ENCODE measurements at places on chromosomes 4 and X. TPM values are rescaled to one million over a fixed set of nuclear protein-coding genes. Genes with fewer than 3 reads are reported as not detected.

DNA sequence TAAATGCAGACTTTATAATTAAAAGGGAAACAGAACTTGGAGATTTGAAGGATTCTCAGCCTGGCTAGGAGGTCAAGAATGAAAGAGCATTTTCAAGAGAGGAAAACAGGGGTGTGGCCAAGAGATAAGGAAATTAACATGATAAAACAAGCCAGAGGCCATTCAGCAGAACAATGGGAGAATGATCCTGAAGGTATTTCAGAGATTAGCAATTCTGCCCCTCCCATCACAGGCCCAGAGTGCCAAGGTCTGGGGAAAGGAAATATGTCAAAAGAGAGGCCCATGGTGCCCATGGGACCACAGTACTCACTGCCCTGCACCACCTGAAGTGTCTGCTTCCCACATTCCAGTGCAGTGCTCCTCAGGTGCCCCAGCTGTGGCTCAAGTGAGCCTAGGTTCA is 188.5 kb upstream of the STS start:
- no peak for ATAC-seq

- ATAC-seq = peak; percentile 93
Observed at GRCh38 chrX:47233333-47234113, 714 bp downstream of the USP11 start.

DNA sequence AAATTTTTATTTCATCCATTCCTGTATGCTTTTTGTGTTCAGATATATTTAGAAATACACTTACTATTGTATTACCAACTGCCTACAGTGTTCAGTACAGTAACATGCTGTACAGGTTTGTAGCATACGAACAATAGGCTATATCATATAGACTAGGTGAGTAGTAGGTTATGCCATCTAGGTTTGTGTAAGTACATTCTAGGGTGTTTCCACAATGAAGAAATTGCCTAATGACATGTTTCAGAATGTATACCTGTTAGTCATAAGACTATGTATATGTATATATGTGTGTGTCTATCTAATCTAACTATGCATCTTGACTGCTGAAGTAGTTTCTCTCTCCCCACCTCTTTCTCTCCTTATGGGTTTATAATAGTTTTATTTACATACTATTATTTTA is 51.5 kb upstream of the BTC start:
- ATAC-seq = no peak

DNA sequence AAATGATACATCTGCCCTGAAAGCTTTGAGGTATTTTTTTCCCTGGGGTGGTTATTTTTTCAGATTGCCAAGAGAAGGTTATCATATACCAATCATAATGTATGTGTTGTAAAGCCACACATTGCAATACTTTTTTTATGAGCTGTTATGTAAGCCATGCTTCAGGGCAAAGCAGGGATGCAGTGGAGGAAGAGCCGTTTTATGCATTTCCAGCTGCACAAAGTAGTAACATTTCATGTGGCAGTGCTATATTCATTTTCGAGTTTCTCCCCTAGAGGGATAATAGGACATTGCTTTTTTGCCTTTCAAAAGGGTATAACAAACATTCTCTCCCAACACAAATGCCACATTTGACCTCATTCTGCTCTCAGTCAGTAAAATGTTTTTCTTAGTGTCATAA is 68.5 kb downstream of the GALNT7 start:
- no peak for ATAC-seq

- ATAC-seq = peak; percentile 21
Observed at GRCh38 chrX:14015941-14016340, 13.8 kb downstream of the GEMIN8 start.

- ATAC-seq = no peak
Observed at GRCh38 chr4:129747756-129748155, 651.8 kb downstream of the C4orf33 start.

GRCh38 chr4:153257991-153258390 is 53.7 kb downstream of the TRIM2 start:
- ATAC-seq = no peak

Gene NXF2
- total RNA-seq = not detected

Gene HEPH
- total RNA-seq = not detected

Gene NPY1R
- total RNA-seq = not detected

Gene FANCB
- total RNA-seq = 17.2 TPM

Gene MAPK10
- total RNA-seq = 0.87 TPM

DNA sequence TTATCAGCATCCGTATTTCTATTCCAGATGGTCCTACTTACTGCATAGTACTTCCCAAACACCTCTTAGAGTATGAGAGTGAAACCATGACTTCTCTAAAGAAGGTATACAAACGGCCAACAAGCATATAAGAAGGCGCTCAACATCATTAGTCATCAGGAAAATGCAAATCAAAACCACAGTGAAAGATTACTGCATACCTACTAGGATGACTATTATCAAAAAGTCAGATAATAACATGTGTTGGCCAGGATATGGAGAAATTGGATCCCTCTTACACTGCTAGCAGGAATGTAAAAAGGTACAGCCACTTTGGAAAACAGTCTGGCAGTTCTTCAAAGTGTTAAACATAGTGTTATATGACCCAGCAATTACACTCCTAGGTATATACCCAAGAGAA is 215.3 kb upstream of the CXorf66 start:
- ATAC-seq = no peak

DNA sequence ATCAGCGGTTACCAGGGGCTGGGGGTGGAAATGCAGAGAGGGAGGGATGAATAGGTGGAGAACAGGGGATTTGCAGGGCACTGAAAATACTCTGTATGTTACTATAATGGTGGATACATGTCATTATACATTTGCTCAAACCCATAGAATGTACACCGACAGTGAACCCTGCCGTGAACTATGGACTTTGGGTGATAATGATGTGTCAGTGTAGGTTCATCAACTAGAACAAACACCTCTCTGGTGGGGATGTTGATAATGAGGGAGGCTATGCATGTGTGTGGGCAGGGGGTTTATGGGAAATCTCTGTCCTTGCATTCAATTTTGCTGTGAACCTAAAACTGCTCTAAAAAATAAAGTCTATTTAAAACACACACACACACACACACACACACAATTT is 11.5 kb downstream of the HPSE start:
- ATAC-seq = no peak

Gene PRICKLE3
- total RNA-seq = 45.3 TPM

DNA sequence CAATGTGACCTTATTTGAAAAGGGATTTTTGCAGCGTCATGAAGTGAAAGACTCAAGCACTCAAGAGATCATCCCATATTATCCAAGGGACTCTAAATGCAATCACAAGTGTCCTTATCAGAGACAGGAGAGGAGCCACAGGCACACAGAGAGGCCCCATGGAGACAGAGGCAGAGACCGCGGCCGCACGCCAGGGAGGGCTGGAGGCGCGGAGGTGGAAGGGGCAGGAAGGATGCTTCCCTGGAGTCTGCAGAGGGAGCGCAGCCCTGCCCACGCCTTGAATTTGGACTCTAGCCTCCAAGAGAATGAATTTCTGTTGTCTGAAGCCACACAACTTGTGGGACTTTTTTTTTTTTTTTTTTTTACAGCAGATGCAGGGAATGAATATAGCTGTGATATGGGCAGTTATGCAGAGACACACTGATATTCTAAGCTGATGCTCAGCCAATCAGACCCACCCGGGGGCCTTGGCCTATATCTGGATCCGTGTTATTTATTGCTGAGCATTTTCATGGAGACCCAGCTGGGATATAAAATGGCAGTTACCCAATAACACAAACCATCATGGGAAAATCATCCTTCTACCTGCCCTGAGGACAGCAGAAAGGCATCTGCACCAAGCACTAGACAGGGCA is 244.8 kb upstream of the PSAPL1 start:
- no peak for ATAC-seq

- peak; percentile 84 for ATAC-seq
Observed at GRCh38 chrX:74550295-74550802, 64.1 kb downstream of the RLIM start.

Gene CLTRN
- not detected for total RNA-seq

DNA sequence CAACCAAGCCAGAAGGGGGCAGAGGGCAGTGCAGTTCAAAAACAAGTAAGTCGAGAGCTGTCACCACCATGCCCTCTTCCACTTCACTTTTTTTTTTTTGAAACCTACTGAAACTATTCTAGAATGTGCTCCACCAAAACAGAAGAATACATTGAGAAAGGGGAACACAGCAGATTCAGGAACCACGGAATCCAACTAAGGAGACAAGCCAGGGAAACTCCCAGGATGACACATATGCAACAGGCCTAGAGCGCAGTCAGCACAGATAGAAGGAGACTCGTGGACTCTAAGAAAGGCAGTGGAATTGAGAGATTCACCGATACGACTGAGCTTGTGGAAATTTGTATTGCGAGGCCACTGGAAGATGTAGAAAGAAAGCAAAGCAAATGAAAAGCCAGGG is 66.1 kb downstream of the PHKA2 start:
- ATAC-seq = no peak

Gene VCX
- total RNA-seq = not detected

Gene PRPS1
- total RNA-seq = 58.6 TPM
